Stimulated activated CD4-positive, alpha-beta T cell treated with anti-CD3 and anti-CD28 coated beads, Interleukin-1b, Interleukin-23, amount 100 ng/mL, for 1 hour (primary cell): ENCODE measurements at places on chromosomes 6 and 20.

GRCh38 chr6:14826456-14826855, 419.4 kb upstream of the JARID2 start:
- DNase-seq, result no peak

DNA sequence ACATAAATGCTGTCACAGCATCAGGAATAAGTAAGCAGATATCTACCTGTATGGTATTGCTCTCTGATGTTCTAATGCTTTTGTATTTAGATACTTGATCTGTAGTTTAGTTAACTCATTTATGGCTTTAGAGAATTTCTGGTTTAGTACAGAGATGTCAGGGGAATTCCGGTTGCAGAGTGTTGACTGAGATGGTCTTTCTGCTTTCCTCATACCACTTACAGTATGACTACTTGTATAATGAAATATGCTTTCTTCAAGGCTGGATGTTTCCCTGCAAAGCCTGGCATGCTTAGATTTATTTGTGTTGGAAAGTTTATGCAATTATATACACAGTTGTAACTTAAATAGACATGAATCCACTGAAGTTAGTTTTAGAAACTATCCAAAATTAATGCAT, 278.4 kb downstream of the CDH26 start:
- DNase-seq, result no peak

- no peak for DNase-seq
Observed at GRCh38 chr20:62197801-62198200, 15.0 kb downstream of the MTG2 start.

DNA sequence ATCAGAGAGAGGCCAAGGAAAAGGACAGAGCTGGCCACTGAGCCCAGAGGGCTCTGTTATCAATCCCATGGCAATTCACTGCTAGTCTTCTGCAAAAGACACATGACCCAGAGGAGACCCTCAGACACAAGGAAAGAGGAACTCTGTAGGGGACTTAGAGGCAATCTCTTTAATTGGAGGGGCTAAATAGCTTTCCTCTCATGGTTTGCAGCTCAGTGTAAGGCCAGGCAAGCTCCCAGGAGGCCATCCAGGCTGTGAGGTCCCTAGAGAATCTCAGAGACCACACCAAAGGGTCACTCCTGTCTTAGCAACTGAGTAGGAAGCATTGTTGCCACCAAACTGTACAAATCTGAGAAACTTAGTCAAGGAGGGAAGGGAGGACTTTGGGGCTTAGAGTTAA, 10.0 kb upstream of the HLA-DOA start:
- DNase-seq, result no peak

DNA sequence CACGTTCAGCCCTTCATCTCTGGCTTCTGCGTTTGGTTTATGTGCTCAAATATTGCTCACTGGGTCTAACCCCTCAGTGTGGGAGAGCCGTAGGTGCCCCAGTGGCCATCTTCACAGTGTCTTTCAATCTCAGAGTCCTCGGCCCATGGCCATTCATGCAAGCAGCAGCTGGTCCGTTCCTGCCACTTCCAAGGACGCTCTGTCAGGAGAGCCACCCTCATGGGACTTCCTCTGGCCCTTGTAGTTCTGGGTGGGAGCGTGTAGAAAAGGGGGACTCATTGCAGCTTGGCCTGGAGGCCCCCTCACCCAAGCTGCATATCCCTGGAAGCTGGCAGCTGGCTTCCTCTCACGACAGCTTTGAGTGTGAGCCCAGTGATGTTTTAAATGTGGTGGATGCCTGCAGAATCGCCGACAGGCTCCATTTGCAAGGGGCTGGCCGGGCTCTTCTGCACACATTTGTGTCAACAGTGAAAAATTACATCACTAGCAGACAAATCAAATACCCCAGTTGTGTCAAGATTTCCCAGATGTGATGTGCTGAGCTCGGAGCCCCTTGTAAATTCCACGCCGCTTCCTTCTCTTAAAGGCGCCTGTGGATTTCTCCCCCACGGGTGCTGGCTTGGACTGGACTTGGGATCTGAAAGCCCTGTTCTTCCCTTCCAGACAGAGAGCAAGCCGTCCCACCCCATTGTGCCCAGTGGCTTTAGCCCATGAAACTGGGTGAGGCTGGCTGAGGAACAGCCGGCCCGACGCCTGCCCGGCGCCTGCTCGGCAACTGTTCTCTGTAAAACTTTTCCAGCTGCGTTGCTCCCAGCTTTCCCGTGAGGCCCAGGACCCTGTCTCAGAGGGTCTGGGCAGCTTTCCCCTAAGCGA, 360.1 kb downstream of the TAF4 start:
- no peak for DNase-seq

DNA sequence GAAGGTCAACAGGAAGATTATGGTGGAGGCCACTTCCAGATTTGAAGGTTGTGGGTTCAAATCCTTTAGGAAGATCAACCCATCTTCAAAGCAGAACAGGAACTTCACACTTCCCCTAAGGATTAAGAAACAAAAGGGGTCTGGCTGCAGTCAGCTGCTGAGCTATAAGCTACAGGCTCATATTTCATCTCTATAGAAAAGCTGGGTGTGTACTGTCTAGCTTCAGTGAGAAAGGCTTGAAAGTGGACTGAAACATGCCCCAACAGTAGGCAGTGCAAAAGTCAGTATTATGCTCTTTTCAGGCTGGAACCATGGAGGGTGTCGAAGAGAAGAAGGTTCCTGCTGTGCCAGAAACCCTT, 60.1 kb upstream of the SPDEF start:
- no peak for DNase-seq

- no peak for DNase-seq
Observed at GRCh38 chr20:7935027-7935551, 5.2 kb downstream of the HAO1 start.

DNA sequence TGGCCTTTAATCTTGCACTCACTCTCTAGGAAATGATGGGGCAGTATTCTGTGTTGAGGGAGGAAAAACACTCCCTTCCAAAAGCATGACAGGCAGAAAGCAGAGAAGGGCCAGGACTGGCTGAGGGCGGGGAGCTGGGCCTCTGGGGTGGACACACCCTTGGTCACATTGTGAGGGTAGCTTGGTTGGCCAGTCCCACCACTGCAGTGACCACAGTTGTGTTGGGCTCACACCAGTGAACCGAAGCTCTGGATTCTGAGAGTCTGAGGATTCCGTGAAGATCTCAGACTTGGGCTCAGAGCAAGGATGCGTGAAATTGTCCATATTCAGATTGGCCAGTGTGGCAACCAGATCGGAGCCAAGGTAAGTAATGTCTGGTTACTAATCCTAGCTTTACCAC, at the start of gene TUBB1:
TSS of gene TUBB1 (plus strand) at position 213 of the 400 bp plus-strand sequence. CDS start at position 307, 94 bp downstream.
- no peak for DNase-seq

- DNase-seq, result no peak
Observed at GRCh38 chr6:161866570-161866969, 592.7 kb upstream of the AGPAT4 start.

DNA sequence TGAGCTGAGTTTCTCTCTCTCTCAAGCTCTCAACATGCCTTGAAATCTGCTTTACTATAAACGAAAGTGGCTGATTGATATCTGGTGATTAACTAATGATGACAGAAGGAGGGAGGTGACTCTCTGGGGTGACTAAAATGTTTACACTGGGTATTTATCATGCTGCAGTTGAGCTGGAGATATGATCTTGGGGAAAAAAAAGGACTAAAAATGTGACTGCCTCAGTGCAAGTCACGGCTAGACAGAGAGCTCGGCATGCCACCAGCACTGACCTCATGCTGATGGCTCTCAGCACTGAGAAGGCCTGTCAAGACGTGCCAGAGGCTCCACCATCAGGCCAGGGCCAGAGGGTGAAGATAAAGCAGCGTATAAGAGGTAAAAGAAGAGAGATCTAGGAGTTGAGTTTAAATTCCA, 103.1 kb upstream of the SPACA1 start:
- no peak for DNase-seq

- DNase-seq, result no peak
Observed at GRCh38 chr6:183668-184067, 108.6 kb upstream of the DUSP22 start.

GRCh38 chr6:71486461-71486860, 197.8 kb downstream of the OGFRL1 start:
- DNase-seq, result no peak

DNA sequence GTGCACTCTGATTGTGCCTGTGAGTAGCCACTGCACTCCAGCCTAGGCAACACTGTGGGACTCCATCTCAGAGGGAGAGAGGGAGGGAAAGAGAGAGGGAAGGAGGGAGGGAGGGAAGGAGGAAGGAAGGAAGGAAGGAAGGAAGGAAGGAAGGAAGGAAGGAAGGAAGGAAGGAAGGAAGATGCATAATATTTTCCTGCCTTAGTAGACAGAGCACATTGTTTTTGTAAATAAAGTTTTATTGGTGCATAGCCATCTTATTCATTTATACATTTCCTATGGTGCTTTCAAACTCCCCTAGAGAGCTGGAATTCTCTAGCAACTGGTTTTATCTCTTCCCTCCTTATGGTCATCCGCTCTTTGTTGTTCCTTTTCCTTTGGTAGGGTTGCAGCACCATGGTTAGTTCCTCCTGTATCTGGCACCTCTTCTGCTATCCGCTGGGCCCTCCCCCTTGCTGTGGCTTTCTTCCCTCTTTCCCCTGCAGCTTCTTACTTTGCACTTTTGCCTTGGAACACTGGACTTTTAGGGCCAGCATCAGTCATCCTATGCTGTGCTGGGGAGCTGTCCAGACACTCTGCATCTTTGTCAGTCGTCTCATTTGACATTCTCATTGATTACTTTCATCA, 20.2 kb downstream of the GPR6 start:
- no peak for DNase-seq

GRCh38 chr6:20402092-20402341, 338 bp downstream of the E2F3 start:
- DNase-seq, result no peak

GRCh38 chr6:5093231-5094015, 8.3 kb downstream of the PPP1R3G start:
- no peak for DNase-seq

GRCh38 chr6:37452522-37452921, 19.5 kb downstream of the CMTR1 start:
- no peak for DNase-seq

GRCh38 chr20:43766917-43767316, 40.1 kb upstream of the GTSF1L start:
- no peak for DNase-seq

GRCh38 chr6:44737829-44738528, 350.5 kb downstream of the CDC5L start:
- no peak for DNase-seq

DNA sequence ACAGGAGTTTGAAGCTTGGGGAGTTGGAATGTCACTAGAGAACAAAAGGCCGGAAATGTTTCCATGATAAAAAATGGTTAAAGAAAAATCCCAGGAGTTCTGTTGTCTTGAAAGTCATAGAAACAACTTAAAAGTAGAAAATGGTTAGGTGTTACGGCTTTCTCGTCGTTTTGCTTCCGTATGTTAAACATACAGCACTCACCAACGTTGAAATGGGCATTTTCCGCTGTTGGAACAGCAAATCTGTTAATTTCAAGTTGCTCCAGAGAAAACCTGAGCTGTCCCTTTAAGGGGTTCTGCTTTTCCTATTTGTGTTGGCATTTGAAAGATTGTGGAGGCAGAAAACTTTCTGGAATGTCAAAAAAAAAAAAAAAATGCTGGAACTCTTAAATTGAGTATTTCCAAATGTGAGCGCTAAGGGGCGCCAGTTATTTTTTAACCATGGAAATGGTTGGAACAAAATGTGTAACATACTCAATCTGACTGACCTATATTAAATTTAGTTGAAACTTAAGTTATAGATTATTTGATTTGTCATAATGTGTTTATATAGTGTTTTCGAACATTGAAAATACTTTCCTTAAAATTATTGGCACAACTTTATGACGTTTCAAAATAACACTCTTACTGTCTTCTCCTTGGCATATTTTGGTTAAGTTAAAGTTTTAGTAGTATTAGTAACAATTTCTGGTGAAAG, 2.2 kb downstream of the QKI start:
- no peak for DNase-seq

GRCh38 chr20:3751305-3751674, 16.3 kb downstream of the ADISSP start:
- DNase-seq, result no peak

DNA sequence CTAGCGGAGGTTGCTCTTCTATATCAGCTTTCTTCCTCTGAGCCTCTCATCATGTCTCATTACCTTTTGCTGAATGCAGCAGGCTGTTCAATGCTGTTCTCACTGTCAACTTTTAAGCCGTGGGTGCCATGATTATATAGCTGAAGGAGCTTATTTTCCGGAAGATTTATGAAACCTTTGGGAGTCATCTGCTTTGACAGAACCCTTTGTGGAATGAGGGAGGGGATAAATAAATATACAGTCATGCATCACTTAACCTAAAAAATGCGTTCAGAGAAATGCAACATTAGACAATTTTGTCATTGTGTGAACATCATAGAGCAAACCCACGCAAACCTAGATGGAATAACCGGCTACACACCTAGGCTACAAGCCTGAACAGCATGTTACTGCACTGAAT, 102.2 kb upstream of the AKAP12 start:
- no peak for DNase-seq

DNA sequence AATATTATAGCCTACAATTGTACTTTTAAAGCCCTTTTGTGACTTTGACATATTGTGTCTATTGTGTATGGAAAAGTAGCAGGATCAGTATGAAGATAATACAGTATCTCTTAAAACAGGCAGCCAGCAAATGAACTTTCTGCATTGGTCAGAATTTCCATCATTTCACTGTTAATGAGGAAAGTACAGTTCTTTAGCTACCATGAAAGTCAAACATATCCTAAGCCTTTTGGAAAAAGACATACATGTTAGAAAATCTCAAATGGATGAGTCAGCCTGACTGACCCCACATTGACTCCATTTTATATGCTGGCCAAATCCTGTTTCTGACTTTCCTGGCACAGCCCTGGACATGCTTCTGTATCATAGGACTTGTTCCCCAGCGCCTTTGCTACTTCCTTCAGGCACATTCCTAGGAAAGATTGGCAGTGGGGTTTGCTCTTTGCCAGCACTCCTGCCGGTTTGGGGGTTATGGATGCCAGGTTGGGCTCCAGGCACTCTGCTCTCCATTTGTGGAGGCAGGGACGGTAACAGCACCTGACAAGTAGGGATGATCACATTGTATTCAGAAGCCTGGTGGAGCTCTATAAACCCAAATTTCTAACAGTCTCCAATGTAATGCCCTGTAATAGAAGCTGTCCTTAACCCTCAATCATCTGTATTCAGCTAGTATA, 43.7 kb downstream of the TOP1 start:
- no peak for DNase-seq

- DNase-seq, result no peak
Observed at GRCh38 chr20:59780494-59781185, 152.8 kb downstream of the SYCP2 start.

DNA sequence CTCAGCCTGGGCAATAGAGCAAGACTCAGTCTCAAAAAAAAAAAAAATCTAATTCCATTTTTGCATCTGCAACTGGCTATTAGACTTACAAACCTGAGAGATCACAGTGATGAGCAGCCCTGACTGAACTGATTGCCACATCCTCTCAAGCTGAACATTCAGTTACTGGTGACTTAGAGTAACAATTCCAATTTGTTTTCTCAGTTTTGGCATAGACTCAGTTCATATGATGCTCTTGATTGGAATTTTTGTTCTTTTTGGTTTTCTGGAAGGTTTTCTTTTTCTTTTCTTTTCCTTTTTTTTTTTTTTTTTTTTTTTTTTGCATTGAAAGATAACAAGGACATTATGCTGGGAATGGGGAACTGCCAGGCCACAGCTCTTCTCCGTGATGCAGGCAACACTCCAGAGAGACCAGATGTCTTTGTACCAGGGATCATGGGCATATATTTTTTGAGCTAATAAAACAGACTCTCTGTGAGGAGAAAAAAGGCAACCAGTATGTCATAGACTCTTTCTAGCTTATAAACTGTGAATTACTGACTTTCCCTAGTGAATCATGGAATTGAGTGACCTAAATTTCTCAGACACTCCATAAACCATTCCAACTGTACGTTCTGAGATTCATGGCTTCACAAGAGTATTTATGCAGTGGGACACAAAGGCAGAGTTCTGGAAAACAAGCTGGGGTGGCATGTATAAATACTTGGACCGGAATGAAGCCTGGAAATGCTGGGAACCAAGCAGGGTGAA, 86.0 kb upstream of the SLC2A12 start:
- no peak for DNase-seq
